ENCODE measurements at places on chromosomes 7 and 10.

DNA sequence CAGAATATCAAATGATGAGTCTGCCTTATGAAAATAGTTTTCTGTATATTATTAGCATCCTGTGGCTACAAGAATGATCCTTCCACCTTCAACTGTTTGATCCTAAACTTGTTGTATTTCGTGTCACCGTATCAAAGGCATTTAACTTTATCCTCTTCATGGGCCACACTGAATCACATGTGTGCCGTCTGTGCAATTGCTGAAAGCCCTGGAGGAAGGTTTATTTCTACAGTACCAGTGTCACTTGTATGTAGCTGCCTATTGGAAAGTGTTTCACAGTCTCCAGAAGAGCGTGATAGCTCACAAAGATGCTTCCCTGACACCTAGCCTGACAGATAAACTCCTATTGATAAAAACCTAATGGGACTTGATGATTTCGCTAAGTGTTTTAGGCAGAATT, 94.5 kb downstream of the ITGA8 start:
- H3K27me3 ChIP-seq: no peaks in the 10 kb centered on the region
- peaks cover 5% of the 10 kb centered on the region for H3K4me1 ChIP-seq
- peak overlapping the region; percentile 37 for H3K27ac ChIP-seq
- no peak overlapping the region for H3K4me3 ChIP-seq
- DNase-seq: no peak
- no peaks in the 10 kb centered on the region for H3K36me3 ChIP-seq

DNA sequence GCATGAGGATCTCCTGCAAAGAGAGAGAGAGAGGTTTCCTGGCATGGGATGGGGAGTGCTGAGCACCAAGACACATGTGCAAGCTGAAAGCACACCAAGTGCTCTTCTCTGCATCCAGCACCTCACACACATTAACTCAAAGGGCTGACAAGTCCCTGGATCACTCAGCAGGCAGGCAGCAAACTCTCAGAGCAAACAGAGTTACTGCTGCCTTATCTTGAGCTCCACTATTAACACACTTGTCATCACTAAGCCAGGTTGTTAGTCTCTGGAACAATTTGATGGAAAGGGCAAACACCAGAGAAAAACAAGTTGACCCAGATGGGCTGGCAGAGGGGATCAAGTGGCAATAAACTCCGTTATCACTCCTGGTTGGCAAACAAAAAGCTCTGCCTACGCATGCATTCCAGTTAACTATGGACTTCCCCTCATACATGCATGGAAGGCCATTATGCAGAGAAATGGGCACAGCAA, 349.9 kb downstream of the KCNMA1 start:
- no peak overlapping the region for H3K4me3 ChIP-seq
- peak overlapping the region; percentile 70 for H3K27ac ChIP-seq

- no peaks in the 10 kb centered on the region for H3K27me3 ChIP-seq
- no peaks in the 10 kb centered on the region for H3K4me1 ChIP-seq
- no peak overlapping the region for H3K27ac ChIP-seq
- peak; percentile 33 for DNase-seq
Measured at GRCh38 chr10:5563991-5564536, 39.3 kb downstream of the CALML3 start.

GRCh38 chr7:142528608-142529408, 220.5 kb upstream of the PRSS1 start:
- H3K4me1 ChIP-seq: no peaks in the 10 kb centered on the region
- DNase-seq: no peak
- H3K27ac ChIP-seq: no peak overlapping the region
- no peaks in the 10 kb centered on the region for H3K36me3 ChIP-seq

DNA sequence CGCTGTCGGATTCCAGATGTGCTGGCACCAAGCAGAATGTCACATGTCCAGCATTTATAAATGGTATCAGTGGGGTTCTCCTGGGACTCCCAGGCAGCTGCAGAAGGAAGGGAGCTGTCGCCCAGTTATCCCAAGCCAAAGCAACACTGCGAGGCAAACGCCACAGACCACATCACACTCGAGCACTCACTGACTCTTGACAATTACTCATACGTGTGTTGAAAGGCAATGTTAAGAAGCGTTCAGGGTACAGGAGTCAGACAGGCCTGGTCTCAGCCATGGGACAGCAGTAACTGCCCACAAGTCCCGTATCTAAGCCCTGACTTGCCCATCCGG, 113.4 kb downstream of the DIP2C start:
- H3K27me3 ChIP-seq: no peaks in the 10 kb centered on the region
- no peak overlapping the region for H3K27ac ChIP-seq
- H3K4me3 ChIP-seq: no peak overlapping the region
- no peak for DNase-seq
- no peaks in the 10 kb centered on the region for H3K36me3 ChIP-seq

DNA sequence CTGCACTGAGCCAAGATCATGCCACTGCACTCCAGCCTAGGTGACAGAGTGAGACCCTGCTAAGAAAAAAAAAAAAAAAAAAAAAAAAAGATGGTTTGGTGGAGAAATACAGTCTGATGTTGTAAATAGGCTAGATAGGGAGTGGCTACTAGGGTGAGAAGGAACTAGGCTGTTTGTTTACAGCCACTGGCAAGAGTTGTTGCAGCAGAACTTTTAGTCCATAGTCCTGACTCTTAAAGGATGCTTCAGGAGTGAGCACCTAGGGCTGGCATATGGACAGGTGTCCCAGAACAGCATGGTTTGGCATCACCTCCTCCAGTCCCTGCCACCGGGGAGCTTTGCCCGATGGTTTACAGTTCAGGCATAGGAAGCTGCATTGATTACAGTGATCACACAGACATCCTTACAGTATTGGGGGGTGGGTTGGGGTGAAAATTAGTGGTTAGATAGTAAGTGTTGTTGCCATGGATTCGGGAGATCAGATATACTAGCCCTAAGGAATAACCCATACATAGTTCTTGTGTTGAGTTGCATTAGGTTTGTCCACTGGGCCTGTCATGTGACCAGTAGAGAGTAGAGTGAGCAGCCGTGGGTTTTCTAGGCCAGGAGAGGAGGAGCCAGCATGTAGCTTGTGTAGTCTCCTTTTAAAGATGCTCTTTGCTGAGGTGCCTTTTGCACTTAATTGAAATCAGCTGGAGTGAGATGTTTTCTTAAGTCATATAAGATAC, 35.9 kb downstream of the ZRANB1 start:
- H3K4me1 ChIP-seq: no peaks in the 10 kb centered on the region
- no peak overlapping the region for H3K4me3 ChIP-seq
- no peak for DNase-seq
- H3K36me3 ChIP-seq: no peaks in the 10 kb centered on the region

DNA sequence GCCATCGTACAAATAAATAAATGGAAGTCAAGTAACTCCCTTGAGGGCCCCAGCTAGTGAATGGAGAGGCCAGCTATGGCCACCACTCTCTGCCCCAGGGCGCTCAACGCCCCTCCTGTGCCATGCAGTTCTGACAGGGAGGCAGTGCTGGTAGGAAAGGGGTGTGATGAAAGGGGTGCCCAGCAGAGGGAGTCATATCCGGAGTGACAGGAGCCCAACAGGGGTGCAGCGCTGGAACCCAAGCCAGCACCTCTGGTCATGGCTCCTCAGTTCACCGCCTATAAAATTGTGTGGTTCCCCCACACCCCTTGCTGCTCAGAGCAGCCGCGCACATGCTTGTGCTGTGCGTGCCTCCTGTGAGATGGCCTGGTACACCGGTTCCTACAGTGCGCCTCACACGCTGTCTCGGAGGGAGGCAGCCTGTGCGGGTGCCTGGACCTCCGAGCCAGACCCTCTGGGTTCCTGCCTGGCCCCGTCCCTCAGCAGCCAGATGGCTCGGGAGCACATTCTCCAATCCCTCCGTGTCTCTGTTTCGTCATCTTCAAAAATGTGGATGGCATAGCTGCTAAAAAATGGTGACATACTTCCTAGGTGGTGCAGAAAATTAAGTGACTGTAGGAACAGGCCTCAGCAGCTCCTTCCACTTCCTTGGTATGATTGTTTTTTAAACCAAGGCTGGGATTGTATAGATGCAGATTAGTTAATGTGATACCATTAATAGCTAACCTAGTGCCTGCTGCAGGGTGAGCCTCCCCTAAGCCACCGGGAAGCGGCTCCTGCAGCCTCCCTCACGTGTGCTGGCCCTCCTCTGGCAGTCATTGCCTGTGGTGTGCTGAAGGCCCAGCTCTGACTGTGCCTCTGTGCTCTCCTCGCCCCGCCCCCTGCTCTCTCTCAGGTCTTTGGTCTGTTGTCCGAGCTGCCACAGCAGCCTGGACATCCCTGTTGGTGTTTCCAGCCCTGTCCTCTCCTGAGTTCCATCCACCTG, 125.8 kb downstream of the EGFR start:
- H3K4me1 ChIP-seq: no peaks in the 10 kb centered on the region
- no peaks in the 10 kb centered on the region for H3K36me3 ChIP-seq
- no peak for DNase-seq
- H3K27ac ChIP-seq: no peak overlapping the region

- no peaks in the 10 kb centered on the region for H3K36me3 ChIP-seq
- H3K27ac ChIP-seq: peak overlapping the region; percentile 95
- no peak for DNase-seq
Measured at GRCh38 chr10:110225441-110225755, 18.0 kb downstream of the MXI1 start.

GRCh38 chr7:4633012-4633411, 49.1 kb upstream of the FOXK1 start:
- no peaks in the 10 kb centered on the region for H3K36me3 ChIP-seq
- no peak for DNase-seq
- no peaks in the 10 kb centered on the region for H3K4me1 ChIP-seq
- no peaks in the 10 kb centered on the region for H3K27me3 ChIP-seq
- no peak overlapping the region for H3K27ac ChIP-seq

GRCh38 chr10:123945325-123945920, 53.8 kb upstream of the CPXM2 start:
- no peak overlapping the region for H3K27ac ChIP-seq
- H3K4me3 ChIP-seq: no peak overlapping the region
- H3K4me1 ChIP-seq: no peaks in the 10 kb centered on the region
- H3K36me3 ChIP-seq: no peaks in the 10 kb centered on the region

- no peaks in the 10 kb centered on the region for H3K27me3 ChIP-seq
- no peak overlapping the region for H3K27ac ChIP-seq
- no peak for DNase-seq
- no peaks in the 10 kb centered on the region for H3K36me3 ChIP-seq
- H3K4me3 ChIP-seq: no peak overlapping the region
- no peaks in the 10 kb centered on the region for H3K4me1 ChIP-seq
Measured at GRCh38 chr7:111677848-111678247, 115.6 kb upstream of the IMMP2L start.

DNA sequence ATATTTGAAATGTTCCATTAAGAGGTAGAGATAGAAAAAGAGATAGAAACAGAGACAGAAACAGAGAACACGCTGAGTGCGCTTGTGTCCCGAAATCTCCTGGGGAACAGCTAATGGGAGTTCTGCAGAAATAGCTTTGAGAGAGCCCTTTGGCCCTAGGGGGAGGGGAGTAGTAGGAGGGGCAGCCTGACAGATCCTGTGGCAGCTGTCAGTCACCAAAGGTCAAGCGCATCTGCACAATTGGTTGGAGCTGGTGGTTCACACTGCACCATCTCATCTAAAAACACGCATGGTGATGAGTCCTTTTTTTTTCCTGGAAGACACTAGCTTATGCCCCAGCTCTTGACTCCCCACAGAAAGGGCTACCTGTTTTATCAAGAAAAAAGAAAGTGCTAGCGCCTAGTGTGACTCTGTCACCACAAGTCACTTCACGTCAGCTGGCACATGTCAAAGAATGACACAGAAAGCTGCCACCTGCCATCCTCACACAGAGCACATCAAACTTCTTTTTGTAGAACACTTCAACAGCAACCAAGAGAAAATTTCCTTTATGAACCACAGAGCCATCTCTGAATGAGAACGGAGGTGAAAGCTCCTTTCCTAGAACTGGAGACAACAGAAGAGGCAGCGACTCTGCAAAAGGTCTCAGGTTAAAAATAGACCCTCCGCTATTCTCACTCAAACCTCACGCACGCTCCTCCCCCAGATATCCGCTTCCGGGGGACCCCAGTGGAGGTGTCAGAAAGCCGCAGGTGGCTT, 125.7 kb downstream of the GFRA1 start:
- no peaks in the 10 kb centered on the region for H3K4me1 ChIP-seq
- DNase-seq: no peak
- H3K4me3 ChIP-seq: no peak overlapping the region
- no peaks in the 10 kb centered on the region for H3K36me3 ChIP-seq
- H3K27me3 ChIP-seq: no peaks in the 10 kb centered on the region

DNA sequence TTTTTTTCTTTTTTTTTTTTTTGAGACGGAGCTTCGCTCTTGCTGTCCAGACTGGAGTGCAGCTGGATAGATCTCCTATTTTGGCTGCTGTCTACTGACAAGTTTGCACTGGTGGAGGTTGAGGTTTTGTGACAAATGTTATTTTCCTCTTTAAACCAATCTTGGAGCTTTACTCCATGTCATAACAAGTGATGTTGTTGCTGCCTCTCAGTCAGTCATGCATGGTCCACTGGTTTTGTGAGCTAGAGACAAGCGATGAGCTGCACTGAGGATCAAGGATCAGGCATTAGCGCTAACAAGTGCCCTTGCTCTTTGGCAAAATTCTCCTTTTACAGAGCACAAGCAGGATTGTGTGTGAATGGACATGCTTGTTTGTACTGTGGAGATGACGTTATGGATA, 805 bp upstream of the WDFY4 start:
- H3K27ac ChIP-seq: no peak overlapping the region
- no peaks in the 10 kb centered on the region for H3K27me3 ChIP-seq
- no peak for DNase-seq
- H3K4me3 ChIP-seq: no peak overlapping the region
- no peaks in the 10 kb centered on the region for H3K36me3 ChIP-seq
- no peaks in the 10 kb centered on the region for H3K4me1 ChIP-seq

- H3K27ac ChIP-seq: no peak overlapping the region
- no peaks in the 10 kb centered on the region for H3K4me1 ChIP-seq
- DNase-seq: no peak
Measured at GRCh38 chr10:19469521-19469920, 346.7 kb upstream of the PLXDC2 start.

GRCh38 chr7:7719236-7719635, 829 bp upstream of the RPA3 start:
- no peaks in the 10 kb centered on the region for H3K36me3 ChIP-seq
- H3K27me3 ChIP-seq: no peaks in the 10 kb centered on the region
- H3K4me3 ChIP-seq: no peak overlapping the region

- H3K27ac ChIP-seq: no peak overlapping the region
- DNase-seq: no peak
- H3K36me3 ChIP-seq: no peaks in the 10 kb centered on the region
- H3K27me3 ChIP-seq: no peaks in the 10 kb centered on the region
Measured at GRCh38 chr7:112233048-112233697, 26.7 kb downstream of the ZNF277 start.

- DNase-seq: no peak
- no peaks in the 10 kb centered on the region for H3K27me3 ChIP-seq
- H3K4me3 ChIP-seq: no peak overlapping the region
- no peak overlapping the region for H3K27ac ChIP-seq
- peaks cover 4% of the 10 kb centered on the region for H3K4me1 ChIP-seq
Measured at GRCh38 chr10:128287921-128288320, 161.7 kb upstream of the MKI67 start.

GRCh38 chr7:4416396-4417056, 265.6 kb upstream of the FOXK1 start:
- no peaks in the 10 kb centered on the region for H3K27me3 ChIP-seq
- H3K36me3 ChIP-seq: no peaks in the 10 kb centered on the region
- no peak overlapping the region for H3K27ac ChIP-seq
- H3K4me1 ChIP-seq: no peaks in the 10 kb centered on the region
- no peak for DNase-seq

- no peak for DNase-seq
- peak overlapping the region; percentile 17 for H3K27ac ChIP-seq
- no peaks in the 10 kb centered on the region for H3K27me3 ChIP-seq
- no peaks in the 10 kb centered on the region for H3K36me3 ChIP-seq
- H3K4me3 ChIP-seq: no peak overlapping the region
- H3K4me1 ChIP-seq: no peaks in the 10 kb centered on the region
Measured at GRCh38 chr10:103481974-103482531, 3.0 kb upstream of the CALHM3 start.
